ENCODE measurements at places on chromosomes 11 and 22. TPM values are rescaled to one million over a fixed set of nuclear protein-coding genes. Genes with fewer than 3 reads are reported as not detected.

GRCh38 chr11:29916040-29916439 is 100.8 kb downstream of the KCNA4 start:
- H3K36me3 ChIP-seq = no peaks in the 10 kb centered on the region
- DNase-seq = no peak
- no peaks in the 10 kb centered on the region for H3K27me3 ChIP-seq

DNA sequence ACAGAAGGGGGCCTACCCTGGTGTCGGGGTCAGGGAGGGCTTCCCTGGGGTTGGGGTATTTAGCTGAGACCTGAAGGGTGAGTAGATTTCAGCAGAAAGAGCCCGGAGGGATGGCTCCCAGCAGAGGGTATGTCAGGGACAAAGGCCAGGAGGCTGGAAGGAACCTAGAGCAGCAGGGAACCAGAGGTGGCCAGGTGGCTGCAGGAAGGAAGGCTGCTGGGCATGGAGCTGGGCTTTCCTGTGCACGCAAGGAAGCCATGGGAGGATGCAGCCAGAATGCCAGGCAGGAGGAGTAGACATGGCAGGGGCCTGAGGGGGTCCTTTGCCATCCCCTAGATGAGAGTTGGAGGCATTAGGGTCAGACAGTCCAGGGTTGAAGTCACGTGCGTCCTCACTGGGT is 27.4 kb upstream of the RELT start:
- no peak for DNase-seq
- H3K36me3 ChIP-seq = no peaks in the 10 kb centered on the region
- no peaks in the 10 kb centered on the region for H3K4me1 ChIP-seq

GRCh38 chr11:118102721-118103261 is 16.0 kb upstream of the SMIM35 start:
- H3K27me3 ChIP-seq = no peaks in the 10 kb centered on the region
- no peak overlapping the region for H3K4me3 ChIP-seq
- no peak for DNase-seq

TRIM34 gene
- 2.7 TPM for polyA plus RNA-seq
